ENCODE measurements at places on chromosomes 12 and 14. TPM values are rescaled to one million over a fixed set of nuclear protein-coding genes. Genes with fewer than 3 reads are reported as not detected.
A peak's percentile ranks its signal among the peaks of the same experiment; 100 is the strongest.

Gene HOXC6
- 34.1 TPM for polyA plus RNA-seq

Gene PDE3A
- 26.8 TPM for polyA plus RNA-seq

Gene RND1
- 2.4 TPM for polyA plus RNA-seq

Gene SLC2A13
- polyA plus RNA-seq = 12.5 TPM

Gene NXPH4
- polyA plus RNA-seq = 4.2 TPM

Gene HOTAIR
- polyA plus RNA-seq = 2.2 TPM

Gene MYL6B
- 155 TPM for polyA plus RNA-seq

Gene CBLN3
- 3.7 TPM for polyA plus RNA-seq

Gene HCAR2
- polyA plus RNA-seq = 0.57 TPM

GRCh38 chr14:58275527-58276190, 22.7 kb upstream of the ARID4A start:
- no peak for DNase-seq

DNA sequence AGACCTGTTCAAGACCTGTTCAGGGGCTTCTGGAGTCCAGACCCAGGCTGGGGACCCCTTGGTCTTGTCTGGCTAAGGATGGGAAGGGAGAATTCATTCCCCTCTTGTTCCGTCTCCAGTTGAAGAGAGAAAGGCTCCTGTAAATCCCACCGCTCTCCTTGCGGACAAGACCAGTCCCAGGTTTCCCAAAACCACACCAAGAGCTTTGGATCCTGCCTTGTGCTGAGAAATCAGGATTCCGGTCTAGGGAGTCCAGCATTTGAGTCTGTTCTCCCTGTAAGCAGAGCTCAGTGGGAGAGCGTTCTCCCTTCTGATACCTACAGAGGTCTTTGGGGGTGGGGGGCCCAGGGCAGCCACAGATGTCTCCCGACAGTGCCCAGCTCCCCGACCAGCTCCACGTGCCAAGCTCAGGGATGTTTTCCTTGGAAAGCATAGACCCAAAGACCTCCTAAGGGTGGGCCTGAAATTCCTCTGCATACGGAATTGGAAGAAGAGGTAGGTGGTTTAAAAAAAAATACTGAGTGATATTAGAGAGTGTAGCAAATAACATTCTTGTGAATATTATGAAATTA, 1.9 kb downstream of the HOXC13 start:
- DNase-seq = no peak

GRCh38 chr14:69208666-69209065, 17.4 kb downstream of the EXD2 start:
- no peak for DNase-seq

DNA sequence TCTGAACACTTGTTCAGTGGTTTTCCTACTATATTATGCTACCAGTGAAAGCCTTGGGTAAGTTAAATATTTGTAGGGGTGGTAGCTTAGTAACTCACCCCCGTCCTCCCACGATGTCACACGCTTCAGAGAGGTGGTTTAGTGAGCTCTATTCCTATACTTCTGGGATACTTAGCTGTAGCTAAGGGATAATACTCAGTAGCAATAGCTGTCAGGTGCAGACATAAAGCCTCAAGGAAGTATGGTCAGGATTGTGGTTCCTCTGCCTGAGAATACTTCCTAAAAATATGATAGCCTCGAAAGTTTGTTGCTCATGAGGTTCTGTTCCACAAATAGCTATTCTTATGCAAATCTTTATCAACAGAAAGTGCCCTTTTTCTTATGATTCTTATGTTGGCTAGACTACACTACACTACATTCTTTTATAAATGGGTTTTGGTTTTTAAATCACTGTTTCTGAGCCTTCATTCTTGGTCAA, 11.9 kb downstream of the DLST start:
- DNase-seq = no peak

DNA sequence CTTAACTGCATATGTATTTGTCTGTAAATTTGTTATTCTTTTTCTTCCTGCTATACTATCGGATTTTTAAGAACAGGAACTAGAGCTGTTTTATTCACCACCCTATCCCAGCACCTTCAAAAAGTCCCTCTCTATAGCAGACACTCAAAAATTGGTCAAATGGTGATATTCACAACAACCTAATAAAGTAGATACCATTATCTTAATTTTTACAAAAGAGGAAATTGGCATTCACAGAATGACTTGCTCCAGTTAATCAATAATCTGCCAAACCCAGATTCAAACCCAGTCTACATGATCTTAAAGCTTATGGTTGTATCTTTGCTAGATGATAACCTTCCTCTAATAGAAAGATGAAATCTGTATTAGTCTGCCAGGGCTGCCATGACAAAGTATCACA, 426.6 kb downstream of the EGLN3 start:
- DNase-seq = no peak

- DNase-seq = peak; percentile 65
Measured at GRCh38 chr12:54993181-54993835, 8.7 kb upstream of the TESPA1 start.

- DNase-seq = no peak
Measured at GRCh38 chr14:38384741-38385140, 128.8 kb upstream of the CLEC14A start.

DNA sequence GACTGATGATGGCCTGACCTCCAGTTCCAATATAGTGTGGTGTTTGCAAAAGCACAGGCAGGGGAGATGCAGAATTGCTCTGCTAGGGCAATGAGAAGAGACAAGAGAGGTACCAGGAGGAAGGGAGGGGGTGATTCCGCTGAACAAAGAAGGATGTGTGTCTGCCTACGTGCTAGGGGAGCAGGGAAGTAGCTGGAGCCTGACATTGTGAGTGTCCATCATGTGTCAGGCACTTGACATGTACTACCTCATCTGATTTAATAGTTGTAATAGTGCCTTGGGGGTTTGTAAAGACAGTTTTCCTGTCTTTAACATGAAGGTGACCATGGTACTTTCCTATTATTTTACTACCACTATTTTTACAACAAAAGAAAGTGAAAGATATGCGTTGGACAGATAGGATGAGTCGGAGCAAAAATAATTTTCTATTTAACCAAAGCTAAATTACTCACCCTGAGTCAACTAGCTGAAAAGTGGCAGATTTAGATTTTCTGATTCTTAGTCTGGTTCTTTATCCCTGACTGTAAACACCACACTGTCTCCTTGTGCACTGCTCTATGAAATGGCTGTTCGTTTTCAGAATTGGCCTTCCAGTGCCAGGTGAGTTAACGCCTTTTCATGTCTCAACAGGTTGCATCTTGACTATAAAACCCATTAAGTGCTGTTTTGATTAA, 33.7 kb upstream of the TEAD4 start:
- DNase-seq = no peak

GRCh38 chr12:62724947-62725451, 210.0 kb downstream of the PPM1H start:
- peak; percentile 75 for DNase-seq

- DNase-seq = no peak
Measured at GRCh38 chr12:57368349-57369095, 62.3 kb downstream of the R3HDM2 start.

DNA sequence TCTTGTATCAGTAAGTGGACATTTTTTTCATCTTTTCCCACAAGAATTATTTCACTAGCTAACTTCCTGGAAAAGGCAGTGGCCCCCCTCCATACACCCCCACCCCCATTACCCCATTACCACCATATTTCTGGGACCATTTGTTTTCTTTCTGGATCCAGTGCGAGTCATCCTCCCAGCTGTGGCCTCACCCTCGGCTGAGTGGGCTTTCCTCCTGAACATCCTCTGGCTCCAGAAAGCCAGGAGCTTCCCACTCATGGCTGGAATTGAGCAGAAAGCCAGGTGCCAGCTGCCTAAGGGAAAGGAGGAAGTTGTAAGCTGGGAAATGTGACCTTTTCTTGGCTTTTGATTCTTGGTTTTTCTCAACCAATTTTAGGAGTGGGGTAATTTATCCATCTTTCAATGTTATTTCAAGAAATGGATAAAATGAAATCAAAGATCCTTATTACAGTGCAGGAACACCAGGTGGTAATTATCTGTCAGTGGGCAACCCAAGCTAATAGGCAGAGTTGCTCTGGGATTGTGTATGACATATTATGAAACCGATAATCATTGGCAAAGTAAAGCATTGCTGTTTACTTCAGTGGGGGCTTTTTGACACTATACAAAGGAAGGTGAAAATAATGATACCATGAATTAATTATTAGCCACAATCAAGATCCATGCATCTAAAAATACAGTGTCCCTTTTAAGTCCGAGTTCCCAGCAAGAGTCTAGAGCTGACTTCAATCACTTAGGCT, 124.6 kb downstream of the KICS2 start:
- DNase-seq = no peak

DNA sequence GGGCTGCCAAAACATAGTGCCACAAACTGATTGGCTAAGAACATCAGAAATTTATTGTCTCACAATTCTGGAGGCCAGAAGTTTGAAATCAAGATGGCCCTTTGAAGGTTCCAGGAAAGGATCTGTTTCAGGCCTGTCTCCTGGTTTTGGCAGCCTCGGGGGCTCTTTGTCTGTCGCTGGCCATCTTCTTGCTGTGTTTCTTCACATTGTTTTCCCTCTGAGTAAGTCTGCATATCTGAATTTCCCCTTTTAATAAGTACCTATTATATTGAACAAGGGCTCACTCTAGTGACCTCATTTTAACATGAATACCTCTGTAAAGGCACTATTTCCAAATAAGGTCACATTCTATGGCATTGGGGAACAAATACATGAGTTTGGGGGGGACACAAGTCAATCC, 467.1 kb upstream of the MGAT4C start:
- no peak for DNase-seq
